ENCODE measurements at places on chromosomes 5 and 9. TPM values are rescaled to one million over a fixed set of nuclear protein-coding genes. Genes with fewer than 3 reads are reported as not detected.
A peak's percentile ranks its signal among the peaks of the same experiment; 100 is the strongest.

DNA sequence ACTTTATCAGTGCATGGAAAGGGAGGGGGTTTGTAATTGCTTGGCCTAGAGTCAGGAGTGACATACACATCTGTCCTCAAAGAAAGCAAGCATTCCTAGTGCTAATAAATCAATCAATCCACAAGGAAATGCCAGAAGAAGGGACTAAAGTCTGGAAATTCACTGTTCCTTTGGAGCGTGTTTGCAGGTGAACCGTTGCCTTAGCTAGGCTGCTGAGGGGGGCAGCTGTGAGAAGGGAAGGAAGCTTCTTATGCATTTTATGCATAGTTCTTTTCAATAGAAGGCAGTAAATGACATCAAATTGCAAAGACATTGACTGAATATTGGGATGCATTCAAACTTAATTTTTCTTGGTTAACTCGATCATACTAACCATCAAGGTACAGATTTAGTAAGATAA is 1092.5 kb upstream of the SEMA6A start:
- H3K36me3 ChIP-seq, result no peaks in the 10 kb centered on the region
- H3K4me3 ChIP-seq, result no peak overlapping the region
- no peaks in the 10 kb centered on the region for H3K27me3 ChIP-seq
- no peak for DNase-seq
- H3K27ac ChIP-seq, result no peak overlapping the region

DNA sequence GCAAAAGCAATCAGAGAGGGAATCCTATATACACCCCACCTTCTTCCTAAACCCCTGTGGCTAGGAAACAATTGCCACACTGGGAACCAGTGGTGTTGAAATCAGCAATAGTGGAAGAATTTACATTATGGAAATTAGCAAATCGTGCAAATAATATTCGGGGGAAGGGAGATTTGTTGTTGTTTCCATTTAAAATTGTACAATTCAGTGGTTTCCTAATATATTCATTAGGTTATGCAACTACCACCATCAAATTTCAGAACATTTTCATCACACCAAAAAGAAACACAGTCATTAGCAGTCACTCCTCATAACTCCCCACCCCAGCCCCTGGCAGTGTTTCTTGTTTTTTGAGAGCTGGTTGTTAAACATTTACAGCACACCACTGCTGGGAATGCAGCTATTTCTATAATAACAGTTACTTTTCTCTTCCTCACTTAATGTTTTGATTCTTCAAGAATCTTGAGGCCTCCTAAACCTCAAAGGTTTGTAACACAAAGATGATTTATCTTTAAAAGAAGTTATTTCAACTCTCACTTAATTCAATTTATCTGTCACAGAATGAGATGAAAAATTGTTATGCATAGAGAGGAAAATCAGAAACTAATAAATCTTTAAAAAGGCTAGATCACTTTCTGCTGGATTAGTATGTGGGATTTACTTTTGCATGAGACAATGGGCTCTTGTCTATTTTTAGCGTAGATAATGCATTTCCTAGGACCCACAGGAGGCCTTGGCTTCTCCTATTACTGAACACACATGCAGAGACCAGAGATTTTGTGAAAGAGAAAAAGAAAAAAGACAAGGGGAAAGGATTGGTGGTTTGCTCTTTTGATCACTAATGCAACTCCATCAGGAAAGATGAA is 91.8 kb upstream of the DAPK1 start:
- H3K36me3 ChIP-seq, result no peaks in the 10 kb centered on the region
- no peaks in the 10 kb centered on the region for H3K27me3 ChIP-seq
- no peak overlapping the region for H3K4me3 ChIP-seq
- peak overlapping the region; percentile 90 for H3K27ac ChIP-seq
- H3K4me1 ChIP-seq, result peaks cover 27% of the 10 kb centered on the region

GRCh38 chr5:59256331-59256730 is 637.2 kb downstream of the PDE4D start:
- H3K27ac ChIP-seq, result no peak overlapping the region
- no peaks in the 10 kb centered on the region for H3K4me1 ChIP-seq
- no peaks in the 10 kb centered on the region for H3K27me3 ChIP-seq
- no peak for DNase-seq
- H3K4me3 ChIP-seq, result no peak overlapping the region
- H3K36me3 ChIP-seq, result no peaks in the 10 kb centered on the region

DNA sequence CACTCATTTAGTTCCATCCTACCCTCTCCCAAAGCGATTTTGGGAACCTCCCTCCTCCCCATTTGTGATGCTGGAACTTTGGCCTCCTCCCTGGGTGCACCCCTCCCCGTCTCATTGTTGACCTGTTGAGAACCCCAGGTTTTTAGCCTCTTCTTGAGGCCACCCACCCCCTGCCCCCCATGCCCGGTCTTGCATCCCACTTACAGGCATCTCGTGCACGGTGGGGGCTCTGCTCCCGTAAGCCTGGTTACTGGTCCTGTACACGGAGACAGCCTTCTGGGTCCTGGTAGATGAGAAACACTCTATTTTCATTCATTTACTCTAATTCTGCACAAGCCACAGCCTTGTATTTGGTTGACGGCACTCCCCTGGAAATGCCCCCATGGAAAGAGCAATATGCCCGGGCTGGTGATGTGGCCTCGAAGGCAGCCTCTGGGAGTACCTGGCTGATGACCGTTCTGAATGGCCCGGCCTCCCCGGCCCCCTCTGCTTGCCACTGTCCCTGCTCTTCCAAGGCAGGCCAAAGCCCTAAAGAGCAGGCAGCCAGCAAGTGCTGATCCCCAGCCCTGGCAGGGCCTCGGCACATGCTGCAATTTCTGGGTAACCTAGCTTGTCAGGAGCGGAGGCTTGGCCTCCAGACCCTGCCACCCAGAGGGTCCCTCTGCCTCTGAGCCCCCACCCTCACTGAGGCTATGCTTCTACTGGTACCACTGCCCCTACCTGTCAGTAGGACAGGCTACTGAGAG is 1.9 kb upstream of the MRPS2 start:
- H3K36me3 ChIP-seq, result no peaks in the 10 kb centered on the region
- H3K27me3 ChIP-seq, result no peaks in the 10 kb centered on the region
- H3K27ac ChIP-seq, result no peak overlapping the region
- H3K4me1 ChIP-seq, result peaks cover 14% of the 10 kb centered on the region

GRCh38 chr5:81838307-81838906 is 87.5 kb upstream of the SSBP2 start:
- no peaks in the 10 kb centered on the region for H3K4me1 ChIP-seq
- H3K36me3 ChIP-seq, result no peaks in the 10 kb centered on the region
- H3K27ac ChIP-seq, result no peak overlapping the region
- no peaks in the 10 kb centered on the region for H3K27me3 ChIP-seq
- no peak overlapping the region for H3K4me3 ChIP-seq

DNA sequence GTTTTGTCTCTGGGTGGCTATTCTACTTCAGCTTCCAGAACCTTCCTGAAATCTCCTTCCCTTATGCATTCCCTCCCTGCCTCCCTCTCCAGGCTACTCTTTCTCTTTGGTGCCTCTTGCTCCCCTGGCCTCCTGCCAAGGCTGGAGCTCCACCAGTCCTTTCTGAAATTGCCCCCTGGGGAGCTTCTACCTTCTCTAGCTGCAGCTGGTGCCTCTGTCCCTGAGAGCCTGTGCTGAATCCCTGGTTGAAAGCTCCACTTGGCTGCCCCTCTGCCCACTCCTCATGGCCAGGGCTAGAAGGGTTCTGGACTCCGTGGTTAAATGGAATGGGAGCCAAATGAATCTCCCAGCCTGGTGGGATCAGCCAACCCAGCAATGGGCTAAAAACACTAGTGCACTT is 80.1 kb downstream of the COL15A1 start:
- no peaks in the 10 kb centered on the region for H3K27me3 ChIP-seq
- H3K36me3 ChIP-seq, result no peaks in the 10 kb centered on the region
- no peak overlapping the region for H3K27ac ChIP-seq
- DNase-seq, result no peak
- H3K4me3 ChIP-seq, result no peak overlapping the region
- H3K4me1 ChIP-seq, result no peaks in the 10 kb centered on the region

DNA sequence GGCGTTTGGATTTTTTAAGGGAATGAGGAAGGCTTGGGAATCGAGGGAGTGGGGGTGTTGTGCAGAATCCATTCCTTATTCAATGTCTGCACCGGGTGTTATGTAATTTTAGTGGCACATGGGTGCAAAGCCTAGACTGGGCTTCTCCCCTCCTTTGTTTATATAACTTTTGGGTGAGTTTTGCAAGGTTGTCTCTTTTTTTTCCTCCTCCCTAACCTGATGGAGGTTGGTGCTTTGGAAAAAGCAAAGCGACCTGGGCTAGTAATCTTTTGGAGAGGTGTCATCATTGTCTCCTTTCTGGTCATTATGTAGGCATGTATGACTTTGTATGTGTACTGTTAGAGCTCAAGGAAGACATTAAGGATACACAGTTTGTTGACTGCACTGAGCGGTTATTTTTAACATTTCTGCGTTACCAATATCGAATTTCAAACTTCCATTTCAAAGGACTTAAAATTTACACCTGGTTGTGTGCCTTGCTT is 3.1 kb downstream of the SMARCA2 start:
- peaks cover 14% of the 10 kb centered on the region for H3K4me1 ChIP-seq
- H3K27ac ChIP-seq, result peak overlapping the region; percentile 96
- no peak for DNase-seq
- peak overlapping the region; percentile 85 for H3K4me3 ChIP-seq
- H3K27me3 ChIP-seq, result no peaks in the 10 kb centered on the region
- no peaks in the 10 kb centered on the region for H3K36me3 ChIP-seq

DNA sequence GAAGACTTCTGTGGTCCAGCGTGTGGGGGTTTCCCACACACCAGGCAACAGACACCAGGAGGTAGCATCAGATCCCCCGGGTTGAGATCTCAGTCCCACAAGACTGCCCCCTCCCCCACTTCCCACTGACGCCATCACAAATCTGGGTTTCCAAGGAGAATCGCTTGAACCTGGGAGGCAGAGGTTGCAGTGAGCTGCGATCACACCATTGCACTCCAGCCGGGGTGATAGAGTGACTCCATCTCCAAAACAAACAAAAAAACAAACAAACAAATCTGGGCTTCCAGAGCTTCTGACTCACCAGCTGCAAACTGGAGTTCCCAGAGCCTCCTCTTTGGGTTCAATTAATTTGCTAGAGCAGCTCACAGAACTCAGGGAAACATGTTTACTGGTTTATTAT is 4.7 kb upstream of the GBGT1 start:
- H3K4me3 ChIP-seq, result no peak overlapping the region
- no peak overlapping the region for H3K27ac ChIP-seq
- peaks cover 1% of the 10 kb centered on the region for H3K4me1 ChIP-seq
- H3K36me3 ChIP-seq, result no peaks in the 10 kb centered on the region
- DNase-seq, result no peak
- H3K27me3 ChIP-seq, result no peaks in the 10 kb centered on the region

TSSK1B gene
- total RNA-seq, result not detected
